ENCODE measurements at places on chromosomes 1 and 21.

GRCh38 chr1:56844545-56845136 is 10.0 kb upstream of the C8A start:
- no peak for DNase-seq

DNA sequence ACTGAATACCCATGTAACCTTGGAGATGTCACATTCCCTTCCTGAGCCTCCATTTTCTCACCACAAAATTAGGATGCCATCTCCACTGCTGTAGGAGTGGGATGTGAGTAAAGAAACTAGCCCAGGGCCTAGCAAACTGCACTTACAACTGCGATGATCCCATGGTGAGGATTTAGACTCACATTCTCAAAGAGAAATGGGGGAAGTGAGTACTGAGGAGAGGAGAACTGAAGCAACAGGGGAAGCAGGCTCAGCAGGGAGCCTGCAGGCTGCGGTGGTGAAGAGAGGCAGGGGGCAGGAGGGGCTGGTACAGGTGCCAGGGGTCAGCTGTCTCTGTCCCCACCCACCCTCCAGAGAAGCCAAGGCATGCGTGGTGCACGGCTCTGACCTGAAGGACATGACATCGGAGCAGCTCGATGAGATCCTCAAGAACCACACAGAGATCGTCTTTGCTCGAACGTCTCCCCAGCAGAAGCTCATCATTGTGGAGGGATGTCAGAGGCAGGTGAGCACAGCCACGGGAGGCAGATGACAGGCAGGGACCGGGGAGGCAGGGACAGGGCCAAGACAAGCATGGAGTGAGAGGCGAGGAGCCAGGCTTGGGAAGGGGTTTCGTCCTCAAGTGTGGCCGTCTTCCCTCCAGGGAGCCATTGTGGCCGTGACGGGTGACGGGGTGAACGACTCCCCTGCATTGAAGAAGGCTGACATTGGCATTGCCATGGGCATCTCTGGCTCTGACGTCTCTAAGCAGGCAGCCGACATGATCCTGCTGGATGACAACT is 16.4 kb upstream of the ATP1A4 start:
- DNase-seq = no peak

DNA sequence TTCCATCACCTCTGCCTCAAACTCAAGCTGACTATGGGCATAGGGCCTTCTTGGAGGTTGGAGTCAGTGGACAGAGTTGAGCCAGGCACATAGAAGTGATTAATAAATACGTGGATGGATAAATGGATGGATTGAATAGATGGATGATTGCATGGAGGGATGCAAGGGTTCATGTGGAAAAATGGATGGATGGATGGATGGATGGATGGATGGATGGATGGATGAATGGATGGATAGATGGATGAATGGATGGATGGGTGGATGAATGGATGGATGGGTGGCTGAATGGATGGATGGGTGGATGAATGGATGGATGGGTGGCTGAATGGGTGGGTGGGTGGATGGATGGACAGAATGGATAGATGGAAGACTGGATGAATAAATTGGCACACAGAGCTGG is 40.1 kb upstream of the ZBTB40 start:
- no peak for DNase-seq

GRCh38 chr21:18411565-18411964 is 8.0 kb upstream of the TMPRSS15 start:
- DNase-seq = no peak

- no peak for DNase-seq
These were observed 16.5 kb upstream of the SETDB1 start for GRCh38 chr1:150909585-150910180.

DNA sequence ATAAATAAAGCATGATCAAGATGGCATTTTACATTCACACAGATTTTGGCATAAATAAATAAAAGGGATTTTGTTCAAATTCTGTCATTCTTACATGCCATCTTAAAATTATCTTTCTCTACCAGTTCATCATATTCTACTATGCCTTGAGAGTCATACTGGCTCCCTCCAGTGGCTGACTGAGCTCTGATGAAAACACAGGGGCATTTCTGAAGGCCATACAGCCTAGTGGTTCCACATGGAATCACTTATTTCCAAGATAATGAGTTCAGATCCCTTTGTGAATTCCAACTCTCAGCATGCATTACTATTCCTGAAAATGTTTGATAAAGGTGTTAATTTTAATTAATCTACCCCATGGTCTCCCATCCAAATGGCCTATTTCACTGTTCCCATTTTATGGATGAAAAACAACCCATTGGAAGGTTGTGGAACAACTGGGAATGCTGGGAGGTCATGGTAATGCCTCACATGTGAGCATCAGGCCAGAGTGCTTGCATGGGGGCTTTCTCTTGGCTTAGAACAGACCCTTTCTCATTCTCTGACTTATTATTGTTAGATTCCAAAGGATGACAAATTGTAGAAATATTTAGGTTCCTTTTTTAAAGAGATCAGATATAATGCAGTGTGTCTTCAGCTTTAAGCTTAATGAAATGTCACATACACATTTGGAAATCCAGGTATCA is 622.4 kb upstream of the PKN2 start:
- DNase-seq = peak; percentile 87

DNA sequence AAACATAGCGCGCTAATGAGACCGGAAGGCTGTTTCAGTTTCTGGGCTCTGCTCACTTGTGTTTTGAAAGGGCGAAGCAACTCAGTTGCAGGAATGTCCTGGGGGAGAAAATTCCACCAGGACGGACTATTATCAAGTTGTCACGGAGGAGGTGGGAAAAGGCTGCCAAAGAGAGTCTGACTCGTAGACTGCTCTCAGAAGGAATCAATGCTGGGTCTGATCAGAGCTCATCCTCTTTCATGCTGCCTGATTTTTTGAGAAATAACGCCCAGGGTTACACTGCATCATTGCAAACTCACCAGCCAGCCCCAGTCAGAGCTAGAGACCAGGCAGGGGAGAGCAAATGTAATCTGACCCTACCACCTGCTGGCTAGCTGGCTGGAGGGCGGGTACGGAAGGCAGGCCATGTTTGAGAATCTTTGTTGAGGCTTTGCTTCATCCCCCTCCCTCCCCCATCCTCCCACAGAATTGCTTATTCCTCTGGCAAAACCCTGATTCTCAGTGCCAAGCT is 36.4 kb upstream of the BCL9 start:
- no peak for DNase-seq

Data from epithelial cell of esophagus (primary cell).